Large intestine (tissue), 12 donors: ENCODE measurements at places on chromosomes 4 and X. TPM values are rescaled to one million over a fixed set of nuclear protein-coding genes. Genes with fewer than 3 reads are reported as not detected.

Gene MAGED4B
- polyA plus RNA-seq = 102 TPM

Gene GALNTL6
- polyA plus RNA-seq = 0.84 TPM

Gene CPZ
- polyA plus RNA-seq = 3.1 TPM

Gene MAP9
- 7.4 TPM for polyA plus RNA-seq

Gene TEX11
- 0.09 TPM for polyA plus RNA-seq

Gene SOWAHB
- polyA plus RNA-seq = 3.9 TPM

Gene SEC31A
- 311 TPM for polyA plus RNA-seq

Gene UGT2B15
- 29.6 TPM for polyA plus RNA-seq

Gene VCX
- polyA plus RNA-seq = not detected

Gene TGIF2LX
- not detected for polyA plus RNA-seq

Gene SETD7
- polyA plus RNA-seq = 6.1 TPM

Gene SAP30
- 9.5 TPM for polyA plus RNA-seq

DNA sequence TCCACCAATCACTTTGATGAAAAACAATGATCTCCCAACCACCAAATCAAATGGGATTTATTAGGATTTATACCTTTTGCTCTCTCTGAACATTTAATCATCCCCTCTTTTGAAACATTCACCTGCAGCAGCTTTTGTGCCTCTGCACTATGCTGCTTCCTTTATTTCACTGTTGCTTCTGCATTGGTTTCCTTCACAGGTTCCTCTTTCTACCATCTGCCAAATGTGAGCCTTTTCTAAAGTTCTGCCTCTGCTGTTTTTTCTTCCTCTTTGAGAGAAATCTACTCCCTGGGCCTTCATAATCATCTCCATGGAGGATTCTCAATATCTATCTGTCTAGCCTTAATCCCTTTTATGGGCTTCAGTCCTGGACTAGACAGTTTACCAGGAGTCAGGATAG is 24.7 kb downstream of the CUL4B start:
- no peak for DNase-seq

GRCh38 chr4:16609170-16609758 is 289.2 kb downstream of the LDB2 start:
- DNase-seq = no peak

DNA sequence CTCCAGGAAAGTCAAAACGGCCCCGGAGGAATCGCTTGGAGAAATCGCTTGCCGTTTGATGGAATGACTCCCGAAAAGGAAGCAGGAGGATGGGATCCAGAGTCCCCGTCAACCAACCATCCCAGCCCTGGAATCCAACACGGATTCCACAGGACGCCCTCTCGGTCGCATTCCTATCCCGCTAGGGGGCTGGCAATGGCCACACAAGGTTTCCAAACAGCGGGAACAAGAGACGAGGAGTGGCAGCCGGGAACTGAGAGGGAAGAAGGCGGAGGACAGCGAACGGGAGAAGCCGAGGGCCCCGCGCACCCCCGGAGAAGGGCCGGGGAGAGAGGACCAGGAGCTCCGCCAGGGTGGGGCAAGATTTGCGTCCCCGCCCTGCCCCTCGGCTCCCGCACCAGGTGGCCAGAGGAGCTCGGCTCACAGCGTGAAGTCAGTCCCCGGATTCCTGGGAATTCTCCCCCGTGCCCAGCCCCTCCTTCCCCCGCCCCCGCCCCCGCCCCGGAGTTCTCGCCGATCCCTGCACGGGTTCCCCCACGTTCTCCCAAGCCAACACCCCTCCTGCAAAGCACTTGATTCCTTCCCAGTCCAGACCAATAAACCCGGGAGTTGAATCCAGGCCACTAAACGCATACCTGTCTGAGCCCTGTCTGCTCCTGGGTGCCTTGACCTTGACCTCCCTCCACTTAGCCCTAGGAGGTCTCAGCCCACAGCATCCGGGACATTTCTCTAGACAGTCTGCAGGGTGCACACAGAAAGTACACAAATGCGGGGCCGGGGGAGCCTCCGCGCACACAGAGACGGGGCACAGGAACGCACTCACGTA is 1.4 kb downstream of the PDZD4 start:
- no peak for DNase-seq

GRCh38 chr4:81454948-81455347 is 16.8 kb downstream of the RASGEF1B start:
- DNase-seq = no peak

DNA sequence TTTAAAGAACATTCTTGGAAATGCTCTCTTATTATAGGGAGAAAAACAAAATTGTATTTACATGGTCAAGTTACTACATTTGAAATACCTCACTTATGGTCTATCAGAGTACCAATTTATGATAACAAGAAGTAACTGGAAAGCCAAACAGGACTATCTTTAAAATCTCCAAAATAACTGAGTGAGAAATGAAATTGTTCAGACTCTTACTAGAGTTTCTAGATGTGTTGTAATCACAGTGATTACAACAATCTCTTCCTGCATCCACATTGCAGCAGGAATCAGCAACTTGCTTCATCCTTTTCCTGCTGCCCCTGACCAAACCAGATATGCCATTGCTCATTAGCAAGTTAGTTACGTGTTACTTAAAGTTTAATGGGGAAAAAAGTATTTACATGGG is 245.2 kb upstream of the SMIM31 start:
- no peak for DNase-seq

GRCh38 chrX:29643181-29643580 is 572.2 kb upstream of the MAGEB2 start:
- DNase-seq = no peak

DNA sequence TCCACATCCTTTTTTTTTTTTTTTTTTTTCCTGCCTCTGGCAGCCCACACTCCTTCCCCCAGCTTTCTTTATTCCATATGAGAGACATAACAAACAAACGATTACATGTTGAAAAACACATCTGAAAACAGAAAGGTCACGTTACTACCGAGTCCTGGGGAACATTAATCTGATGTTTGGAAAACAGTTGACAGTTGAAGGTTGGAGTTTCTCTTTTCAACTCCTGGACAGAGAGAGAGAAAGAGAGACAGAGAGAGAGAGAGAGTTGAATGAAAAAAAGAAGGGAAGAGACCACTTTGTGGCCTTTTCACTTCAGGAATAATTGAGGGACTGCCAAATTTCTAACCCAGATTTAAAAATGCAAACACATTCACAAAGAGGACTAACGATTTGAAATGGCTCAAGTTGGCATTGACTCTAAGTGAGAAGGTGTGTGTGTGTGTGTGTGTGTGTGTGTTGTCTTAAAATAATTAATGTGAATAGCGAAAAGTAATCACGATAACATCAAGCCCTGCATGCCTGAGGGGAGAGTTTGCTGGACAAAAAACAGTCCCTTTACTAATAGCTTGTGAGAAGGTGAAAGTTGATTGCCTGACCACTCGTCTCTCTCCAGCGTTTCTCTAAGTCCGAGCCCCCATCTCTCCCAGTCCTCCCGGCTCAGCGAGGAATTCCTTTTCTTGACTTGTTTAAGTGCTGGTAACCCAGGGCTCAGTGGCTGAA is 67.3 kb downstream of the FBXO8 start:
- DNase-seq = no peak

DNA sequence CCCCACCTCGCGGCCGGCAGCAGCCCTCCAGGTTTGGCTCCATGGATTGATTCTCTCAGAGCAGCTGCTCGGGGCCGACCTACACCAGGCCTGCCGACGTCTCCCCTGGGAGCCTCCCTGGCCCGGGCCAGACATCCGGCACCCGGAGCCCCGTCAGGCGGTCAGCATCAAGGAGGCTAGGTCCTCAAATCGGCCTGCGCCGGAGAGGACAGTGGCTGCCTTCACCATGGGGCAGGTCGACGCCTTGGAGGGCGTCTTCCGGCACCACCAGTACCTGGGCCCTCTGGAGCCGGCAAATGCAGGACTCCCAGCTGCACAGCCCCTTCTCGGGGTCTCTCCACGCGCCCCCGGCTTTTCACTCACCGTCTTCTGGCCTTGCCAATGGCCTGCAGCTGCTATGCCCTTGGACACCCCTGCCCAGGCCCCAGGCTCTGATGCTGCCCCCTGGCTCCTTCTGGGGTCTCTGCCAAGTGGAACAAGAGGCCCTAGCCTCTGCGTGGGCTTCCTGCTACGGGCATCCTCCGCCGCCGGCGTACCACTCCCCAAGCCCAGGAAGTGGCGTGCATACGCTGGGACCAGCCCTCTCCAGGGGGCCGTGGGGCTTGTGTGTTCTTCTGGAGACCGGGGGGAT is 341.8 kb downstream of the MAGEB5 start:
- no peak for DNase-seq

DNA sequence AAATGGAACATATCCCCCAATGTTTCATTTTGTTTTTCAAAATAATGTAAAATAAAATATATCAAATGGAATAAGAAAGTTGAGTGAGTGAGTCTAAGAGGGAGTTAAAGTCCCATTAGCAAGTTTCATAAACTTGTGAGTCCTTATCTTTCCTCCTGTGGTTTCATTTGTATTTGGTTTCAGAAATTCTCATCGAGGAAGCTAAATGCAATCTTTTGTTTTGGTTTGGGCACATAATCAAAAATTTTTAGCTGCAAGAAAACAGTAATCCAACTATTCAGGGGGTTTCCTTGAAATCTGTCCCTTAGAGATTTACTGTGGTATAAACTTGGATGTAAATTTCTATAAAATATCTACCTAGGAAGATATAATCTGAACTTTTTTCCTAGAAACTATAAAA is 124.2 kb downstream of the CAMK2D start:
- no peak for DNase-seq

DNA sequence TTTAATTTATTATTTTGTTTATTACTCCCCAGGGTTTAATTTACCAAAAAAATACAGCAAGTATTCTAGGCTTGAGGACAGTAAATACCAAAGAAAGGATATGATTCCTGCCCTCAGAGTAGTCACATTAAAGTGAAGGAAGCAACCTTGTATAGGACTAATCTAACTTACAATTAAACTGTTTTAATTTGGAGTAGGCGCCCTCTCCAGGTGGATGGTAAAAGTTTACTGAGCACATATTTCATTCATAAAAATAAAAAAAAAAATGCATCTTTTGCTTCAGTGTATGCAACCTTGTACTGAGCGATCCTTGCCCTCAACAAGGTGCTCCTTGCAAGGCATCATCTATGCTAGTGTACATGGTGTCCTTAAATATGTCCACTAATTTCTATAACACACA is 72.0 kb upstream of the MAGEB16 start:
- no peak for DNase-seq

DNA sequence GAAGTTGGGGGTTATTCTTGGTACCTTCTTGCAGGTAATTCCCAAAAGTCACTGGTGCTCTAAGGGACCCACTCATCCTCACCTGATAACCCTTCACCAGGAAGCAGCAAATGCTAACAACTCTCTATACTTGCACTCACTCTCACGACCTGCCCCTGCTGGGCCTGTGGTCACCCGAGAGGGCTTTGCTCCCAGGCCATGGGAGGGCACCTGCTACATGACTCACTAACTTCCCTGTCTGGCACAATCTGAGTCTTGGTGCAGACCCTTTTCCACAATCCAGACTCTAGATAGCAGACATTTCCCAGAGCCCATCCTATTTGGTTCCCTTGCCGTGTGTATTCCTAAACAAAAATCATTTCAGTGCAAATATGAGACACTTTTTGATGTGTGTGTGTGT is 403.8 kb upstream of the FAT1 start:
- no peak for DNase-seq

DNA sequence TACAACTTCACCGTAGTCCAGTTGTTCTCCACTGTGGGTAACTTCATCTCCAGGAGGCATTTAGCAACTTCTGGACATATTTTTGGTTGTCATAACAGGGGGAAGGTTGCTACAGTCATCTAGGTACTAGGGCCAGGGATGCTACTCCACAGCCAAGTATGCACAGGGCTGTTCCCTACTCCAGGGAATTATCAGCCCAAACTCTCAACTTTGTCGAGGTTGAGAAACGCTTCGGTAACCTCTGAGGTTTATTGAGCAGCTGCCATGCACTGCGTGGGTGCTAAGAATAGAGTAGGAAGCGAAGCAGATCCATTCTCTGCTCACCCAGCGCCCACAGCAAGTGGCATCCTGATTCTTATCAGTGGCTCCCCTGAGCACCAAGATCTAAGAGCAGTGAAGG is 8.2 kb downstream of the FGFBP1 start:
- no peak for DNase-seq

DNA sequence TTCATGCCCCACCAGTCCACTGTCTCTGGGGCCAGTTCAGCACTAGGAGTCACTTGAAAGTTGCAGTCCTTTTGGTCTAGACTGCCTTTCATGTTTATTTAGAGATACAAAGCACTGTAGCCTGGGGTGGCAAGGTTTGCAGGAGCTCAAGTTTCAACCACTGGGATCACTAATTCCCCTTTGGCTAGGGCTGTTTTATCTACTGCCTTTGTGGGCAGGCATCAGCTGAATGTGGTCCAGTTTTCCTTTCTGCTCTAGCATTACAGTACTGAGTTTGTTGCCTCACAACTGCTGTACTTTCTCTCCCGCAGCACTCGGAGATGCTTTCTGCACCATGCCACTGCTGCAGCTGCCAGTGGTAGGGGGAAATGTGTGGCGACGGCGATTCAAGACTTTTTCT is 222.3 kb upstream of the HDX start:
- no peak for DNase-seq

DNA sequence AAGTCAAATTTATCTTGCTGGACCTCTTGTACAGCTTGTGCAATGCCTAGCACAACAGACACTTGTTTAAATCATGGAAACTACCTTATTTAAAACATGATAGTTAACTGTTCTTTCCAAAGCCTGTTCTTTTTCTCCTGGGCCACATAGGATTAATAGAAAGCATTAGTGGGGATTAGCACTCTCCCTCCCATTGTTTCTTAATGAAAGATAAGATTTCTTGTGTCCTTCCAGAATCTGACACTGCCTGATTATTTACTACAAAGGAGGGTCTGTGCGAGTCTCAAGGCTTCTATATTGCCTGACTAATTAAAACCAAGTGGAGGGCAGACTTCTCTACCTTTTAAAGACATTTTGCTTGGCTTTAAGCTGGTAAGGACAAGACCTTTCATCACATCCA is 8.5 kb upstream of the ELMOD2 start:
- DNase-seq = no peak

GRCh38 chrX:72368796-72369195 is 63.1 kb upstream of the CITED1 start:
- no peak for DNase-seq

- peak; percentile 9 for DNase-seq
These were observed 113.9 kb downstream of the NYX start for GRCh38 chrX:41561045-41561444.

GRCh38 chr4:75142382-75142781 is 209.5 kb downstream of the PARM1 start:
- no peak for DNase-seq

GRCh38 chrX:147069926-147070325 is 255.4 kb upstream of the CXorf51A start:
- no peak for DNase-seq

GRCh38 chr4:185576962-185577950 is 41.9 kb upstream of the PDLIM3 start:
- no peak for DNase-seq

DNA sequence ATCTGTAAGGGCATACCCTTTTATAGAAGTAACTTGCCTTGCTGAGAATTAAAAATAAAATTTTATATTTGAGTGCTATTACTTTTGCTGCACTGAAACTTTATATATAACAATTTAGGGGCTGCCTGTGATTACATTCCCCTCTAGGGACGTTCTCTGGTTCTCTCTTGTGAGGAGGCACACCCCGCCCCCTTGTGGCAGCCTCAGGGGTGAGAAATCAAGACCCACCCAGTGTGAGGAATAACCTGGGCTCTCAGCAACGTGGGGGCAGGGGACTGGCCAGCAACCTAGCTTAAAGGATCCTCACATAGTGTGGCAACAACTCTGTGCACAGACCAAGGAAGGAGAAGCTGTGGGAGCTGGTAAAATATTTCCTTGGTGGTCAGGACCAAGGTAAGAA is 43.7 kb downstream of the MAGEA9 start:
- DNase-seq = no peak
